ENCODE measurements at places on chromosomes 12 and 14. TPM values are rescaled to one million over a fixed set of nuclear protein-coding genes. Genes with fewer than 3 reads are reported as not detected.

- H3K36me3 ChIP-seq = no peaks in the 10 kb centered on the region
- no peak overlapping the region for H3K27ac ChIP-seq
- peak; percentile 61 for DNase-seq
- H3K4me3 ChIP-seq = no peak overlapping the region
- H3K27me3 ChIP-seq = peaks cover 17% of the 10 kb centered on the region
Measured at GRCh38 chr12:51721282-51721940, 127.1 kb downstream of the FIGNL2 start.

DNA sequence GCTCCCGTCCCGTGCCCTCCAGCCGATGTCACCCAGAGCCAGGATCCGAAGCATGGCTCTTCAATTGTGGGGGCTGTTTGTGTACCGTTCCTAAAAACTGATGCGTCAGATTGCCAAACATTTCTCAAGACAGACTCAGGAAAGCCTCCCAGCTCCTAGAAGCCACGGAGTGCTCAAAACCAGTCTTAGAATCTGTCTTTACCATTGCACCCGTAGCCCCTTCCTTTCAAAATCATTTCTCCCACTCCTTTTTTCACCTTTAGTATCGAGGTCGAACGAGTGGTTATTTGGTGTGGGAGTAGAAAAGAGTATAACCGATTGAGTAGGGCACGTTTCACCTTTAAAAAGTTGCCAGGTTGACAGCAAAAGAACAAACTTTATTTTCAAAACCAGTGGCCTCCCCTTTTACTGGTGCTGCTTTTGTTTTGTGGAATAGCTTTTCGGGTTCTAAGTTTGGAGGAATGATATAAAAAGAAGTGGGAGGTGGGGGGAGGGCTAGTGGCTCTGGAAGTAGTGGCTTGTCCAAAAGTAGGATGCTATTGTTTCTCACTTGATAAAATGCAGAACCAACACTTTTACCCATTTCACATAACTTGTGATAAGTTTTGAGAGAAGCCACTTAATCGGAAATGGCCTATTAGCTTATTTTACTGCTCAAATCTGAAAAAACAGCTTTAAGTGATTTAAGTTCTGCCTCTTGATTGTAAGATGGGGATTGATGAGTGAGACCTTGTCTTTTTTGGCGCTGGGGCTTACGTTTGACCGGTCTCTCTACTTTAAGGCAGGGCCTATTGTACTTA is 803 bp downstream of the STK38L start:
- DNase-seq = peak; percentile 56
- H3K4me1 ChIP-seq = peaks cover 10% of the 10 kb centered on the region
- H3K36me3 ChIP-seq = no peaks in the 10 kb centered on the region
- peak overlapping the region; percentile 49 for H3K4me3 ChIP-seq
- H3K27ac ChIP-seq = peak overlapping the region; percentile 70
- H3K27me3 ChIP-seq = no peaks in the 10 kb centered on the region

The STXBP6 gene
- 6.4 TPM for total RNA-seq

The ACSS3 gene
- total RNA-seq = 19.4 TPM

DNA sequence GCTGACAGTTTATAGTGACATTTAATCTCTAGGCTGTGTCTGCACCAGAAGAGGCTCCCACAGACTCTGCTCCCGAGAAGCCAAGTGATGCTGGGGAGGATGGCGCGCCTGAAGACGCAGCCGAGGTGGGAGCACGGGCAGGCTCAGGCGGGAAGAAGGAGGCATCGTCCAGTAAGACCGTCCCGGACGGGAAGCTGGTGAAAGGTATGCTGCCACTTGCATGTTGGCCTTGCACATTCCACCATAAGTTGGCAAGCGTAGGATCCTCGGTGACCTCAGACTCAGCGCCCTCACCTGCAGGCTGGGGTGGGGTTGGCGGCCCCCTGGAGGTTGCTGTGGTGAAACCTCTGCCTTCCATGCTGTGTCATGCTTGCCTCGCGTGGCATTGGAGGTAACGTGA is 45.6 kb downstream of the SFSWAP start:
- peaks cover 45% of the 10 kb centered on the region for H3K36me3 ChIP-seq
- H3K27me3 ChIP-seq = no peaks in the 10 kb centered on the region
- no peak overlapping the region for H3K27ac ChIP-seq
- no peak for DNase-seq
- no peak overlapping the region for H3K4me3 ChIP-seq
- H3K4me1 ChIP-seq = no peaks in the 10 kb centered on the region

GRCh38 chr12:109864916-109865315 is 15.4 kb downstream of the GLTP start:
- no peak overlapping the region for H3K27ac ChIP-seq
- no peaks in the 10 kb centered on the region for H3K27me3 ChIP-seq
- no peak for DNase-seq
- H3K4me1 ChIP-seq = no peaks in the 10 kb centered on the region
- H3K4me3 ChIP-seq = no peak overlapping the region

DNA sequence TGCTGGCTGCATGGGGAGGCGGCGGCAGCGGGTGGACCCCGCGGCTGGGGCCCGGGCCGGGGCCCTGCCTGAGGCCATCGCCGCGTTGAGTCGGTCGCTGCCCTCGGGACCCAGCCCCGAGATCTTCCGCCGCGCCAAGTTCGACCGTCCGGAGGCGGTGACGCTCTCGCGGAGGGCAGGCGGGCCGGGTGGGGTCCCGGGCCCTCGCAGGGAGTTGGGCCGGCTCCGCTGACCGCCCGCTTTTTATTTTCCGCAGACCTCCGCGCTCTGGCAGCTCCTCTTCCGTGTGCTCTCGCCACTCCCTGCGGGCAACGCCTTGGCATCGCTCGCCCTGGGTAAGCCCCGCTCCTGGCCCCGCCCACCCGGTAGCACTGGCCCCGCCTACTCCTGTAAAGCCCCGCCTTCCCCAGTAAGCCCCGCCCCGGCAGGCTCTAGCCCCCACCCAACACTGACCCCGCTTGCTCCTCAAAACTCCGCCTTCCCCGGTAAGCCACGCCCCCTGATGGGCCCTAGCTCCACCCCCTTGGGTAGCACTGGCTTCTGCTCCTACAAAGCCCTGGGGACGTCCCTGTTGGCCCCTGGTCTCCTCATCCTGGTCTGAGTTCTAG is 424 bp downstream of the TEDC1 start:
- peak overlapping the region; percentile 37 for H3K4me3 ChIP-seq
- H3K27ac ChIP-seq = peak overlapping the region; percentile 11
- no peaks in the 10 kb centered on the region for H3K36me3 ChIP-seq
- no peak for DNase-seq
- no peaks in the 10 kb centered on the region for H3K27me3 ChIP-seq

- no peak overlapping the region for H3K4me3 ChIP-seq
- no peaks in the 10 kb centered on the region for H3K36me3 ChIP-seq
Measured at GRCh38 chr14:62076368-62076767, 314.1 kb downstream of the SNAPC1 start.

- H3K4me1 ChIP-seq = no peaks in the 10 kb centered on the region
- no peak overlapping the region for H3K4me3 ChIP-seq
- H3K27ac ChIP-seq = no peak overlapping the region
- peaks cover 62% of the 10 kb centered on the region for H3K27me3 ChIP-seq
Measured at GRCh38 chr12:132582058-132582420, 28.3 kb downstream of the LRCOL1 start.

DNA sequence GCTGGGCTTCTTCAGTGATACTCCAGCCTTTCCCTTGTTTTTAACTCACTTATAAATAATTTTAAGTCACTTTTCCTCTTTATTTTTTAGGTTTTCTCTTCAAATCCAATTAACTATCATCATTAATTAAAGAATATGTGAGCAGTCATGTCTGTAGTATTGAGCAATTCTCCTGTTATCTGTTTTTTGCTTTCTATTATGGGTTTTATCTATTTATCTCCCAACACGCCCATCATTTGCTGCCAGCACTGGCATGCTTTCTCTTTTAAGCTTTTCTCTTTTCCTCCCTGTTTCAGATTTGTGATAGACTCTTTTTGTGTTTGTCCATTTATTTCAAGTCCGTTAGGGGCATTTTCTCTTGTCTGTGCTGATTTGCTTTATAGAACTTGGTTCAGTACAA is 72.3 kb downstream of the CRADD start:
- peaks cover 17% of the 10 kb centered on the region for H3K4me1 ChIP-seq
- no peak for DNase-seq
- no peaks in the 10 kb centered on the region for H3K36me3 ChIP-seq
- H3K27ac ChIP-seq = no peak overlapping the region
- no peak overlapping the region for H3K4me3 ChIP-seq

GRCh38 chr14:103189481-103190470 is 66.5 kb downstream of the TNFAIP2 start:
- H3K27me3 ChIP-seq = peaks cover 27% of the 10 kb centered on the region
- peak overlapping the region; percentile 39 for H3K4me3 ChIP-seq
- H3K4me1 ChIP-seq = no peaks in the 10 kb centered on the region
- no peak for DNase-seq

GRCh38 chr14:98136012-98136789 is 1135.8 kb downstream of the BCL11B start:
- no peak overlapping the region for H3K4me3 ChIP-seq
- no peak overlapping the region for H3K27ac ChIP-seq
- DNase-seq = no peak
- H3K27me3 ChIP-seq = no peaks in the 10 kb centered on the region
- H3K36me3 ChIP-seq = no peaks in the 10 kb centered on the region
- peaks cover 11% of the 10 kb centered on the region for H3K4me1 ChIP-seq

DNA sequence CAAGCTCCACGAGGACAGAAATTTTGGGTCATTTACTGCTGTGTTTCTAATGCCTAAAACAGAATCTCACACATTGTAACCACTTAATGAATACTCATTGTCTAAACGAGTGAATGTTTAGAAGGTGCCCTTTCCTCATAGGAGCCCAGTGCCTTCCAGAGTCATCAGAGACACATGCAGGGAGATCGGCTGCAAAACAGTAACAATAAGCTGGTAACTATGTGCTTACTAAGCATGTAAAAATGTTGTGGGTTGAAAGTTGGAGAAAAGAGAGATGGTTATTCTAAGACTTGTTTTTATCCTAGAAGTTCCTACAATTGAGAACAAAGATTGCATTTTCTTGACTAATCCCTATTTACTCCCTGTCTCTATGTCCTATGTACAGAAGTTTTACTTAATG is 7.4 kb downstream of the TESPA1 start:
- H3K4me1 ChIP-seq = no peaks in the 10 kb centered on the region
- H3K27ac ChIP-seq = no peak overlapping the region
- no peak overlapping the region for H3K4me3 ChIP-seq
- no peaks in the 10 kb centered on the region for H3K36me3 ChIP-seq
- peak; percentile 30 for DNase-seq

The NDRG2 gene
- total RNA-seq = 234 TPM

DNA sequence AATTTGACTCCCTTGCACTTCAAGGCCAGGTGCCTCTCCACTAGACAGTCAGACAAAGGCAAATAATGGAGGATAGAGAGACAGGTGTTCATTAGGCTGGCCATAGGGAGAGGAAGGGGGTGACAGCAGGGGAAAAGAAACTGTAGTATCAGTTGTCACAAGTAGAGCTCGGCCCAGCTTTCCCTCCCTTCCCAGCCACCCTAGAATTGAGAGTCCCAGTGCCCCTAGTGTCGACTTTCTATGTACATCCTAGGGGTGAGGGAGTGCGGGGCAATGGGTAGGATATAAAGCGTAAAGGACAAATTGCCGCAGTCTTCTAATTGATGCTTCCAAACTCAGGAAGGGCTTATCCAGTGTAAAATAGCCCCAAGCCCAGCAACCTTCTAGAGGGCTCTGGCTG is 39.0 kb downstream of the BAZ2A start:
- H3K27me3 ChIP-seq = no peaks in the 10 kb centered on the region
- H3K4me3 ChIP-seq = no peak overlapping the region
- peaks cover 20% of the 10 kb centered on the region for H3K4me1 ChIP-seq
- peaks cover 18% of the 10 kb centered on the region for H3K36me3 ChIP-seq
- DNase-seq = no peak
- H3K27ac ChIP-seq = no peak overlapping the region

Measured in cardiac muscle cell (in vitro differentiated cells and primary cell).